RPMI8226 (cell line): ENCODE measurements at places on chromosomes 3 and 15.
A peak's percentile ranks its signal among the peaks of the same experiment; 100 is the strongest.

DNA sequence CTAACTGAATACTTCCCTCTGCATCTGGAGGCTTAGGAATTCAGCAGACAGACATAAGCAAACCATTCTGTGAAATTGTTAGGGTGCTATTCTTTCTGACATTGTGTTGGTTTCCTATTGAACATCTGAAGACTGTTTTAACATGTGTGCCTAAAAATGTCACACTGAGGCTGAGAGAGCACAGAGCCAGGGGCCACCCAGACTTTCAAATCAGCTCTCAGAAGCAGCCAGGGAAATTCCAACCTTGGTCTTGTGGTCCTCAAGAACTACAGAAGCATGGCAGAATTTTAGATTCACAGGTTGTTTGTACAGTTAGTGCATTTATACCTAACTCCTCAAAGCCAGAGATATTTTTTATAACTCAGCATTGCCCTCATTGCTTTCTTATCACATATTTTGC is 929.2 kb upstream of the CFAP20DC start:
- DNase-seq: no peak

GRCh38 chr3:77254967-77255831 is 215.3 kb downstream of the ROBO2 start:
- peak; percentile 67 for DNase-seq

DNA sequence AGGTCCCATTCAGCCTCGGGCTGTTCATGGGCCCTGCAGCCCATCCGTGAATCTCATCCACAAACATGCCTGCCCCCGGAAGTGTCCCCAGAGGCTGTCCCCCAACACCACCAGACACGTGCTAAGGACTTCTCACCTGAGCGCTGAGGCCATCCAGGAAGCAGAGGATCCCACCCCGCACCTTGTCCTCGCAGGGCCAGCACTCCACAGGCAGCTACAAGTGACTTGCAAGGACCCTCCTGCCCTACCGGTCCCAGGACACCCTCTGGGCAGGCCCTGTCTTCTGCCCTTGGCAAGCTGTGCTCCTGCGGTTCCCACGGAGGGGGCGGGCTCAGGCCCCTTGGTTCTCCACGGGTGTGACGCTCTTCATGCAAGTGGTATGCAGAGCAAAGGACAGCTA is 146.0 kb downstream of the NUP210 start:
- DNase-seq: no peak

DNA sequence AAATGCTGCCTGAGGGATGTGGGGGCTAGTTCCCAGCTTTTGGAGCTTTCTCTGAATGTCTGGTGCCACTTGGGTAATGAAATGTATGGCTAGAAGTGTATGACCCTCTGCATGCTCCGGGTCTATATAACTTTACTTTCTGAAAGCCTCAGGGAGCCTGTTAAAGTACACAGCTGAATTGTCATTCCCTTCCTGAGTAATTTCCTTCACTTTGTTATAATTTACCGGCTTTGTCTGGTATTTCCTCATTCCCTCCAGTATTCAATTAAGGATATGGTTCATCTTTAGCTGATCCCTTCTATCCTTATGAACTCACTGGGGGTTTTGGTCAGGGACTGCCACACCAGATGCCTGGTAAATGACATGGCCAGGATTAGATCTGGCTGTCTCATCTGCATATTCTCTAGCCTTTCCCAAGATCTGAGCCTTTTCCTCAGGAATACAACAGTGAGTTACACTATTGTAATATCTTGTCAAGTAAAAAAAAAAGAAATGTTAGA is 620.3 kb downstream of the ZPLD1 start:
- DNase-seq: no peak
